ENCODE measurements at places on chromosomes 5 and 9. TPM values are rescaled to one million over a fixed set of nuclear protein-coding genes. Genes with fewer than 3 reads are reported as not detected.

SLC34A1 gene
- total RNA-seq = 0.16 TPM

DNA sequence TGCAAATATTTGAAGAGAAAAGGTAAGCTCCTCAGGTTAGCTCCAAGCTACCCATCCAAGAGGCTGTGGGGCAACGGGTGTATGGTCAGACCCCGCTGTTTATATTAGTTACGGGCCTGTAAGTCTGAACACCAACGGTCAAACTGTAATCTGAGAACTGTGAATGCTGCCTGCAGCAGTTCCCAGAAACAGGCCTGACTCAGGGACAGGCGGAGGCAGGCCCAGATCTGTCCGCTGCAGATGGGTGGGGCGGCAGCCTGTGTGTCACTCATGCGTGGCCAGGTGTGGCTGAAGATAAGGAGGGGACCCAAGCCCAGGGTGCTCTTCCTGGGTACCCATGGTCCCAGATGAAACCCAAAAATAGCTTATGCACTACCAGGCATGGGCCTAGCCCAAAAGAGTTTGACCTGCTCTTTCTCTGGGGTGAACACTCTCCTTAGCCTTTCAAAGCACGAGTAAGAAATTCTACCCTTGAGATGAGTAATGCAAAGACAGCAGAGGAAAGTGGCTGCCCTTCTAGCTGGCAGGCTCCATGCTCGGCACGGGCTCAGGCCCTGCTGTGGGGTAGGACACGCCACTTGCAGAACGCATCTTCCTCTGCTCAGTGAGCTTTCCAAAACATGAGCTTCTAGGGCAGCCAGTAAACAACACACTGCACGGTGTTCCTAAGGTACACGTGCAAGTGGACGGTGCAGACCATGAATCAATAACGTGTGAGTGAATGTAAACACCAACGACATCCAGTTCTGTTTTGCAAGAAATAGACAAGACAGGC is 9.1 kb downstream of the UBAC1 start:
- DNase-seq = no peak

DNA sequence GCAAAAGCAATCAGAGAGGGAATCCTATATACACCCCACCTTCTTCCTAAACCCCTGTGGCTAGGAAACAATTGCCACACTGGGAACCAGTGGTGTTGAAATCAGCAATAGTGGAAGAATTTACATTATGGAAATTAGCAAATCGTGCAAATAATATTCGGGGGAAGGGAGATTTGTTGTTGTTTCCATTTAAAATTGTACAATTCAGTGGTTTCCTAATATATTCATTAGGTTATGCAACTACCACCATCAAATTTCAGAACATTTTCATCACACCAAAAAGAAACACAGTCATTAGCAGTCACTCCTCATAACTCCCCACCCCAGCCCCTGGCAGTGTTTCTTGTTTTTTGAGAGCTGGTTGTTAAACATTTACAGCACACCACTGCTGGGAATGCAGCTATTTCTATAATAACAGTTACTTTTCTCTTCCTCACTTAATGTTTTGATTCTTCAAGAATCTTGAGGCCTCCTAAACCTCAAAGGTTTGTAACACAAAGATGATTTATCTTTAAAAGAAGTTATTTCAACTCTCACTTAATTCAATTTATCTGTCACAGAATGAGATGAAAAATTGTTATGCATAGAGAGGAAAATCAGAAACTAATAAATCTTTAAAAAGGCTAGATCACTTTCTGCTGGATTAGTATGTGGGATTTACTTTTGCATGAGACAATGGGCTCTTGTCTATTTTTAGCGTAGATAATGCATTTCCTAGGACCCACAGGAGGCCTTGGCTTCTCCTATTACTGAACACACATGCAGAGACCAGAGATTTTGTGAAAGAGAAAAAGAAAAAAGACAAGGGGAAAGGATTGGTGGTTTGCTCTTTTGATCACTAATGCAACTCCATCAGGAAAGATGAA is 91.8 kb upstream of the DAPK1 start:
- DNase-seq = no peak

- DNase-seq = no peak
These were observed 152.8 kb upstream of the PRLR start for GRCh38 chr5:35383041-35383440.

LCP2 gene
- total RNA-seq = not detected

GPR150 gene
- total RNA-seq = not detected

DNM1 gene
- total RNA-seq = 84.0 TPM

NR4A3 gene
- 0.93 TPM for total RNA-seq

GRCh38 chr9:136902259-136902821 is 16.0 kb downstream of the TRAF2 start:
- no peak for DNase-seq

MSX2 gene
- total RNA-seq = 1.1 TPM

- no peak for DNase-seq
These were observed 72.5 kb downstream of the APTX start for GRCh38 chr9:32928912-32929311.

CDH12 gene
- total RNA-seq = not detected

DNA sequence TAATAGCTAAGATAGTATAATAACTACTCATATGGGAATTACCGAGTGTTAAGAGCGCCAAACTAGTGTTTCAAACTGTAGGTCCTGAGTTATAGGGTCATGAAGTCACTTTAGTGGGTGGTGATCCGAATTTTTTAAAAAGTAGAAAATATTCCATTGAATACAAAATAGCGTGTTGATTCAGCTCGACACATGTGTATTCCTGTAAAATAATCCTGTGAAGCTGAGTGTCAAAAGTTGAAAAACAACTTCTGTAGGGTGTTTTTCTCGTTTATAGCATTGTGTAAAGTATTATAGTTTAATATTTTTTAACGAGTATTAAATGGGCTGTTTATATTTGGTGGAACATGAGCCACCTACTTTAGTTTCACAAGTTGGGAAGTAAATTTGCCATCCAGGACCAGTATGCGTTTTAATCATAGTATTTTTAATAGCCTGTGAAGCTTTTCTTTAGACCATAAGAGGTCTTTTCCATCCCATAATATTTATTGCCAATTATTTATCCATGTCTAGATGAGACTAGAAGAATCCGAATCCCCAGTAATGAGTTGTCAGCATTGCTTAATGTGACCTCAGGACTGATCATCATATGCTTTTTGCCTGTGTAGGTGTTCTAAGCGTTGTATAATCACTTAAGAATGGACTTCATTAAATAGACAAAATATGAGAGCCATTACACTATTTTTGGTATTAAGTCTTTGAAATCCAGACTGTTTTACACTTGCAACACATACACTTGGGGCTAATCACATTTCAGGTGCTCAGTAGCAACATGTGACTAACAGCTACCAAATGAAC is 84.1 kb downstream of the PTPDC1 start:
- no peak for DNase-seq

QRFP gene
- not detected for total RNA-seq

ITK gene
- total RNA-seq = not detected

DNA sequence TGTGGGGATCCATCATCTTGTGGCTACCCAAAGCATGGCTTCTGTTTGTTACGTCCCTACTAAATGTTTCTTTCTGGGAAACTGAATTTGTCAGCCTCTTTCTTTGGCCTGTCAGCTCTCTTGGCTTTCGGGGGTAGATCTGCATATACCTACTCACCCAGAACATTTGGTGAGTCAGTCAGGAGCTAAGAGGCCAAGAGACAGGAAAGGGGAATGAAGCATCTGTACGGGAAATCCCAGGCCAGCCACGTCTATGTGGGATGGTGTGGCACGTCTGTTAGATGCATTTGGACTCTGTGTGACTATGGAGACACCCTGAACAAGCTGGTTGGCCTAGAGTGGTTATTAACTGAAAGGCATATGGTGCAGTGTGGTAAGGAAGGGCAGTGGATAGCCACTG is 58.1 kb downstream of the CDO1 start:
- DNase-seq = no peak

GRCh38 chr5:150608991-150609390 is 31.5 kb upstream of the SYNPO start:
- DNase-seq = no peak

- DNase-seq = peak; percentile 70
These were observed 1.2 kb downstream of the LOX start for GRCh38 chr5:122076669-122077365.

DNA sequence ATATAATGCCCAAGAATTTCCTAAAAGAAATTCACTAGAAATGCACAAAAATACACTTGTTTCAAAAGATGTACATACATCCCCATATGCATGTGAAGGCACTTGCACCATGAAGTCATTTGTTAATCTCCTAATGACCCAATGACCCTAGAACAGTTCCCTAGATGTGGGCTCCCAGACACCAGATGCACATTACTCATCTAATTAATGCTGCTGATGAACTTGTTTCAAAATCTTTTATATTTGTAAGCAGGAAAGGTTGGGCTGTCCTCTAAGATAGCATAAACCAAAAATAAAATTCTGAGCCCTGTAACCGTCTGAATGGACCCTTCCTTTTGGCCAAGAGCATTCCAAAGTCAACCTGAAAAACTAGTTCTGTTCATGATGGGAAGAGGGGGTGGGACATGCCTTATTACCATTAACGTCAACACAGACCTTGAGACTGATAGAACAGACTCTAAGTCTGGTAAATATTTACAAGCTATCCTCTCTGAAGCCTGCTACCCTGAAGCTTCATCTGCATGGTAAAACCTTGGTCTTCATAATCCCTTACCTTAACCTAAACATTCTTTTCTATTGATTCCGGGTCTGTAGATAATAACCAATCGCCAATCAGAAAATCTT is 91.0 kb upstream of the DAPK1 start:
- DNase-seq = no peak

LRRC19 gene
- not detected for total RNA-seq

GRCh38 chr5:132481596-132482211 is 8.9 kb downstream of the IRF1 start:
- DNase-seq = no peak

C5orf58 gene
- total RNA-seq = not detected

DNA sequence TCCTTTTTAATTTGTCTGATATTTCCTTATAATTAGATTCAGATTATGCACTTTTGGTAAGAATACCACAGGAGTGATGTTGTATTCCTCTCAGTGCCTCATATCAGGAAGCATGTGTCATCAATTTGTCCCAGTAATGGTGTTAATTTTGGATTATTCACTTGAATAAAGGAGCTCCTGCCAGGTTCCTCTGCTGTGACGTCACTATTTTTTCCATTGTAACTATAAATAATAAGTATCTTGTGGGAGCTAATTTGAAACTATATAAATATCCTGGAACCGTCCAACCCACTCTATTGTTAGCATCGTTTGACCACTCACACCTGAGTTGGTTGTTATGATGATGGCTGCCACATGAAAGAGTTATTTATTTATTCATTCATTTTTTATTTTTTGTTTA is 107.9 kb downstream of the INVS start:
- no peak for DNase-seq

GRCh38 chr9:122133263-122133983 is 26.2 kb downstream of the NDUFA8 start:
- DNase-seq = no peak

- peak; percentile 21 for DNase-seq
These were observed 351.9 kb upstream of the IRX2 start for GRCh38 chr5:3103262-3103811.

ISL1 gene
- total RNA-seq = 9.8 TPM

- no peak for DNase-seq
These were observed 113.2 kb downstream of the EGFLAM start for GRCh38 chr5:38371596-38371995.

DNA sequence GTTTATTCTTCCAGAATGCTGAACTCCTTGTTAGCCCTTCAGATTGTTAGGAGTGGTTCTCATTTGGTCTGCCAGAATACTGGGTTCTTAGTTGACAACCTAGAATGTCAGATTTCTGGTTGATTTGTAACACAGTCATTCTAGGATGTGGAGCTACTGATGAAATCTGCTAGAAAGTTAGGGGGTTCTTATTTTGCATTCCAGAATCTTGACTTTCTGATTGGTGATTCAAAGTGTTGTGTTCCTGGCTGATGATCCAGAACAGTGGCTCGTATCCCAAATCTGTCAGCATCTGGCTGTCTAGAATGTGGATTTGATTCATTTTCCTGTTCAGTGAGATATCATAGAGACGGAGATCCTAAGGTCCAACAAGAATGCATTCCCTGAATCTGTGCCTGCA is 21.9 kb downstream of the PTGS1 start:
- DNase-seq = no peak

DNA sequence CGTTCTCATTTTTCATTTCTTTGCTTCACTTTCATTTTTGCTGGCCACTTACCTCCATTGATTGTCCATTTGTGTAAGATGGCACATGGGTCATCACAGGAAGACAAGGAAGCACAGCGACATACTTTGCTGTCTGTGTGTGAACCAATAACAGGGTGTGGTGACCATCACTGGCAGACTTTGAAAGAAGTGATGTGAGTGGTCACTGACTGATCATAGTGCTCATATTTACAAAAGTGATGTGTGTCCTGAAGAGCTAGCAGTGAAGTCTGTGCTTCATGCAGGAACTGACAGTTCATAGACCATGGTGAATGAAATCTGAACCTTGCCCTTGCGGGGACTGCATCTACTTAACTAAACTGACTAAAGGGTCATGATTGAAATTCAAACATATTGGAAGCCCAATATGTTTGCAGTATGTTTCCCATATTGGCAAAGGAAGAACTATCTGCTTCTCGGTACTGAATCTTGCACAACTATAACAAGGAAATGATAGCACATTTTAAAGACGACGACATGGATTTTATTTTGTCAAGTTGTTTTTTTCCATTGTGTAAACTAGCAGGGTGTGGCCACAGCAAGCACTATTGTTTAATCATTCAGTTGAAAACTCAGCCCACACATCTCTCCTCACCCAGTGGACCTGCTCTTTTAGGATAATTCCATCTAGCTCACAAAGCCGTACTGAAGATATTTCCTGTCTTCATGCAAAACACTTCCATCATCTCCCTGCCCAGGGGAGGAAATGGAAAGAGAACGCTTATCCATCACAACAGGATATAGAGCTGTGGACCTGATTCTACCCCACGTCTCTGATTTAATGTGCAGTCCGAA is 232.0 kb upstream of the ANKRD55 start:
- DNase-seq = no peak

- no peak for DNase-seq
These were observed 2.5 kb downstream of the CD14 start for GRCh38 chr5:140630292-140631035.

- no peak for DNase-seq
These were observed 222.1 kb downstream of the TARS1 start for GRCh38 chr5:33662722-33663427.

- DNase-seq = no peak
These were observed 94.1 kb downstream of the RXRA start for GRCh38 chr9:134420281-134420845.

- DNase-seq = no peak
These were observed 14.3 kb upstream of the CACFD1 start for GRCh38 chr9:133445293-133445969.

F2RL2 gene
- total RNA-seq = not detected

FOXD4 gene
- total RNA-seq = 0.77 TPM

GRCh38 chr5:120552638-120553037 is 88.5 kb downstream of the PRR16 start:
- DNase-seq = no peak

ELL2 gene
- 4.6 TPM for total RNA-seq
